ENCODE measurements at places on chromosomes 4 and X. TPM values are rescaled to one million over a fixed set of nuclear protein-coding genes. Genes with fewer than 3 reads are reported as not detected.

The GK gene
- total RNA-seq = 44.4 TPM

The NAP1L3 gene
- 1.3 TPM for total RNA-seq

The NEUROG2 gene
- total RNA-seq = not detected

The PRKG2 gene
- 17.5 TPM for total RNA-seq

The NUDT10 gene
- total RNA-seq = 1.8 TPM

The RPS6KA6 gene
- total RNA-seq = 3.3 TPM

The IL13RA2 gene
- total RNA-seq = 42.1 TPM

The GUCY1B1 gene
- total RNA-seq = 39.3 TPM

The FHDC1 gene
- total RNA-seq = 0.26 TPM

The SLC6A8 gene
- 9.8 TPM for total RNA-seq

The FREM3 gene
- not detected for total RNA-seq

The MAGEB10 gene
- total RNA-seq = not detected

The MBTPS2 gene
- total RNA-seq = 7.4 TPM

The DCX gene
- not detected for total RNA-seq

The HSFX2 gene
- total RNA-seq = 0.26 TPM

The ITIH6 gene
- not detected for total RNA-seq

The SUPT20HL1 gene
- total RNA-seq = not detected

All from fibroblast of lung (primary cell).